NCI-H146 (cell line): ENCODE measurements at places on chromosomes 6 and 20.

DNA sequence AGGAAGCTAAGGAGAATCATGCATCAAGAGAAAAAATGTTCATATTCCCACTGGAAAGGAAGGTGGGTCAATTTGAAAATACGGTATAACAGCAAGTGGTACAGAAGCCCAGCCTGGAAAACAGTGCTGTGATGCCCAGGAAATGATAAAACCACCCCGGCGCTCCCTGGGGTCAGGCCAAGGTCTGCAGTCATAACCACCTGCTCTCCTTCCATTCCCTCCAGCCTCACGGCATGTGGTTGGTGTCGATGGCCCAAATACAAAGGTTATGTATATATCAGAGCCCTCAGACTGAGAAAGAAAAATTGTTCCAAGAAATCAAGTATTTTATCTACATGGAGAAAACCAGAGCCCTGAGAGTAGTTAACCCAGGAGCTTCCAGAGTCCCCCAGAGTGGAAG is 208.1 kb upstream of the CDYL start:
- no peak for DNase-seq

- DNase-seq = no peak
Observed at GRCh38 chr6:116475141-116475540, 14.0 kb downstream of the CALHM6 start.

DNA sequence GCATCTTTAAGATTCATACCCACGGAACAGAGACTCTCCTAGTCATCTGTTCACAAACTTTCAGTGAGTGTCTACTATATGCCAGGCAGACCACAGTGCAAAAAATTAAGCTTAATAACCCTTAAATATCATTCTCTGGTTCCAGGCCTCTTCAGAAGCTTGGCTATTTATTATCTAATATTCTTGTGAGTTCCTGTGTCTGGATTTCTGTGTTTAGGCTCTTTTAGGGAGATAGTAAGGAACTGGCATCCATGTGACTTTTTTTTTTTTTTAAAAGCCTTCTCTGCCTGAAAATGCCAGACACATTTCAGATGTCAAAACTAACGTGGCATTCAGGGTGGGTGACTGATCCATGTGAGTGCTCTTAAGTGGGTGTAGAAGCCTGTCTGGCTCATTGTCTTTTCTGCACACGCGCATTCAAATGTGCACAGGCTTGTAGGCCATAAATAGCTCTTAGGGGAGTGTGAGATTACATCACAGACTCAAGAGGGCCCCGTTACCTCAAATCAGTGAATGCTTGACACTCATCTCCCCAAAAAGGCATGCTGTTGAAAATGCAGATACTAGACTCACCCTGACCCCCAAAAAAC is 141.9 kb downstream of the GMPR start:
- no peak for DNase-seq

- peak; percentile 40 for DNase-seq
Observed at GRCh38 chr6:159691133-159691962, 1.7 kb downstream of the SOD2 start.

- DNase-seq = no peak
Observed at GRCh38 chr20:16158090-16158975, 414.9 kb downstream of the KIF16B start.

DNA sequence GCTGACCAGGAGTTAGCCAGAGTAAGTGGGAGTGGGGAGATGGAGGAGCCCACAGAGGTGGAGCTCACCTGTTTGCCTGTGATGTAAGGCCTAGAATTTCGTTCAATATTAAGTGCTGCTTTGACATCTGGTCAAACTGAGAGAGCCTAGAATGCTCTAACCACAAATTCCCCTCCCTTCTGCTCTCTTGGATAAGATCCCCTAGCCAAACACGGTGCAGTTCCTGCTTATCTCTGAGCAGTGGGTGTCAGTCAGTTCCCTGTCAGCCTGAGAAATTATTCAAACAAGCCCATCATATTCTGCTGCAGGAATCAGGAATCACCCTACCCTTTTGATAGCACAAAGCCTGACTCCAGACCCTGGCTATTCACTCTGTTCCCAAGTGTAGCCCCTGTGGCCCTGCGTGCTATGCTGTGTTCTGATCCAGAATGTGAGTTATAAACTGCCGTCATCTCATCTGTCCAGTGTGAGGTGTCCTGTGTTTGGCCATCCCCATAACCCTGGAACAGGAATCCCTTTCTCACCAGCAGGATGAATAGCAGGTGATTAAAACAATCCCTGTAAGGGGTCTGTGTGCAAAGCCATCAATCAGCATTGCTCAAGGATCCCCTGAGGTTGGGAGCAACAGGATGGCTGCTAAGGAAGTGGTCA is 31.8 kb upstream of the ZNF133 start:
- DNase-seq = no peak

GRCh38 chr20:10336959-10337729 is 96.9 kb downstream of the MKKS start:
- DNase-seq = no peak

GRCh38 chr6:137894779-137895385 is 27.8 kb downstream of the TNFAIP3 start:
- no peak for DNase-seq

DNA sequence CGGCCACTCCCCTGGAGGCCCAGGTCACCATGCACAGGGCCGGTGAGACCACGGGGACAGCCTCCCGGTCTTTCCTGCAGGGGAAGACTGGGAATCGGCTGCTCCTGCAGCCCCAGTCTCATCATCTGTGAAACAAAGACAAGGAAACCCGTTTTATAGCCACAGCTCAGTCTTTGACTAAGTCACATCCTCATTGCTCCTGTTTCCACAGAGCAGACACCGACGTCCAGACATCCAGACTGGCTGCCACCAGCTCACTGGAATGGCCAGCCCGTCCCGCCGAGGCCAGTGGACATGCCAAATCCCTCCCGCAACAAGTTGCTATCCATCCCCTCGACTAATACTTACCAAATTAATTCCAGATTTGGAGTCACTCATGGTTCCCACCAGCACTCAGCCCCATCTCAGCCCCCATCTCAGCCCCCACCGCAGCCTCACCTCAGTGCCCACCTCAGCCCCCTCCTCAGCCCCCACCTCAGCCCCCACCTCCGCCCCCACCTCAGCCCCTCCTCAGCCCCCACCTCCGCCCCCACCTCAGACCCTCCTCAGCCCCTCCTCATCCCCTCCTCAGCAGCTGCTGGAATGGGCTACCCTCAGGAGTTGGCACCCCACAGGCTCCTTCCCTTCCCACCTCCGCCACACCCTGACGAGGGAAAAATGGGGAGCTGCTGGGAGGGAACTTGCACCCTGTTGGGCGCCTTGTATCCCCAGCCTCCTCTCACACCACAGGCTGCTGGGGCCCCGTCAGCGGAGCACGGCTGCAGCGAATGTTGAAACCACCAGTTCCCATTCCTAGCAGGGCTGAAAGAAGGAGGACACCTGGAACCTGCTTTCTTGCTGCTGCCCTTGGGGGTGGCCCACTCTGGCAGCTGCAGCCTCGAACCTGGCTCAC is 48.7 kb downstream of the YTHDF1 start:
- DNase-seq = no peak

DNA sequence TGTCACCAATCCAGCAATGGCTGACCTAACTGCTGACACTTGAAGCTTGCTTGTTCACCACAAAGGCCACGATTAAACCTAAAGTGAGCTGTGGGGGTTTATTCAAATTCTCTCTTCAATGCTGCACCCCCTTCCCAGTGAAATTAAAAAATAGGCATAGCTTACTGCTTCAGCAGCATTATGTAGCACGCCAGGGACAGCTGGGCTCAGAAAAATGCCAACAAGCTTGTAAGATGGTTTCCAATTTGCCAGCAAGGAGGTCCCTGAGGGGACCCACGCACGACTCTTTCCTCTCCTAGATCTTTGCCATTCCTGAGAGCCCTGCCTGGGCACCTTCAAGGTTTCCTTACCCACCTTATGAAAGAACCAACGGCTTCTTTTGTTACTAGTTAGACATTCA is 113.5 kb upstream of the CDH4 start:
- DNase-seq = no peak

GRCh38 chr6:53584726-53585125 is 39.8 kb upstream of the GCLC start:
- no peak for DNase-seq

GRCh38 chr6:24935366-24936152 is at the start of gene RIPOR2:
Gene RIPOR2 (minus strand): TSS chr6:24935960. CDS start chr6:24935898, 62 bp downstream.
- no peak for DNase-seq

DNA sequence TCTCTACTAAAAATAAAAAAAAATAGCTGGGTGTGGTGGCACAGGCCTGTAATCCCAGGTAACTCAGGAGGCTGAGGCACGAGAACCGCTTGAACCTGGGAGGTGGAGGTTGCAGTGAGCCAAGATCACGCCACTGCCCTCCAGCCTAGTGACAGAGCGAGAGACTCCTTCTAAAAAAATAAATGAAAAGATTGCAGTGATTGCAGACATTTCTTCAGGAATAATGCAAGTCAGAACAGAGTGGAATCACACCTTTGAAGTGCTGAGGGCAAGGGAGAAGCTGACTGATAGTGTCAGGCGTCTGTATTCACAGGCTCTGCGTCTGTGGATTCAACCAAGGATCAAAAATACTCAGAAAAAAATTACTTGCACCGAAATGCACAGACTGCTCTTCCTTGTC is 2.6 kb upstream of the TCFL5 start:
- no peak for DNase-seq

DNA sequence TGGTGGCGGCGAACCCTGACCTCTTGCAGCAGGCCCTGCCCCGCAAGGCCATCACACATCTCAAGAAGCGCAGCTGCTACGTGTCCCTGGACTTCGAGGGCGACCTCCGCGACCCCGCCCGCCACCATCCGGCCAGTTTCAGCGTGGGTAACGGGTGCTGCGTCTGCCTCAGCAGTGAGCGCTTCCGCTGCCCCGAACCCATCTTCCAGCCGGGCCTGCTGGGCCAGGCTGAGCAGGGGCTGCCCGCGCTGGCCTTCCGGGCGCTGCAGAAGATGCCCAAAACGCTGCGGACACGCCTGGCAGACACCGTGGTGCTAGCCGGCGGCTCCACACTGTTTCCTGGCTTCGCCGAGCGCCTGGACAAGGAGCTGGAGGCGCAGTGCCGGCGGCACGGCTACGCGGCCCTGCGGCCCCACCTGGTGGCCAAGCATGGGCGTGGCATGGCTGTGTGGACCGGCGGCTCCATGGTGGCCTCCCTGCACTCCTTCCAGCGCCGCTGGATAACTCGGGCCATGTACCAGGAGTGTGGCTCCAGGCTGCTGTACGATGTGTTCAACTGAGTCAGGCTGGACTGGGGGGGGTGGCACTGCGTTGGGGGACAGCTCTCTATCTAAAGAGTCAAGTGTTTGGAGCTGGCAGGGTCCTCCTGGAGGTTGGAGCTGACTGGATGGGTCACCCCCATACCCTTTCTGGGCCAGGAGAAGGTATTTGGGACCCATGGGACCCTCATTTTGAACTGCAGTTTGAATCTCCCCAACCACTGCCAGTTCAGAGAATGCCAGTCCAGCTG is 1.1 kb downstream of the ACTL10 start:
- DNase-seq = peak; percentile 68
